ENCODE measurements at places on chromosomes 6 and 20. TPM values are rescaled to one million over a fixed set of nuclear protein-coding genes. Genes with fewer than 3 reads are reported as not detected.

GLP1R gene
- total RNA-seq = not detected

ERVFRD-1 gene
- 0.12 TPM for total RNA-seq

PCIF1 gene
- 12.9 TPM for total RNA-seq

CEP85L gene
- 20.4 TPM for total RNA-seq

GRM4 gene
- under 0.01 TPM for total RNA-seq

PGC gene
- total RNA-seq = not detected

All from uterine smooth muscle cell (primary cell).